ENCODE measurements at places on chromosomes 2 and 18.

DNA sequence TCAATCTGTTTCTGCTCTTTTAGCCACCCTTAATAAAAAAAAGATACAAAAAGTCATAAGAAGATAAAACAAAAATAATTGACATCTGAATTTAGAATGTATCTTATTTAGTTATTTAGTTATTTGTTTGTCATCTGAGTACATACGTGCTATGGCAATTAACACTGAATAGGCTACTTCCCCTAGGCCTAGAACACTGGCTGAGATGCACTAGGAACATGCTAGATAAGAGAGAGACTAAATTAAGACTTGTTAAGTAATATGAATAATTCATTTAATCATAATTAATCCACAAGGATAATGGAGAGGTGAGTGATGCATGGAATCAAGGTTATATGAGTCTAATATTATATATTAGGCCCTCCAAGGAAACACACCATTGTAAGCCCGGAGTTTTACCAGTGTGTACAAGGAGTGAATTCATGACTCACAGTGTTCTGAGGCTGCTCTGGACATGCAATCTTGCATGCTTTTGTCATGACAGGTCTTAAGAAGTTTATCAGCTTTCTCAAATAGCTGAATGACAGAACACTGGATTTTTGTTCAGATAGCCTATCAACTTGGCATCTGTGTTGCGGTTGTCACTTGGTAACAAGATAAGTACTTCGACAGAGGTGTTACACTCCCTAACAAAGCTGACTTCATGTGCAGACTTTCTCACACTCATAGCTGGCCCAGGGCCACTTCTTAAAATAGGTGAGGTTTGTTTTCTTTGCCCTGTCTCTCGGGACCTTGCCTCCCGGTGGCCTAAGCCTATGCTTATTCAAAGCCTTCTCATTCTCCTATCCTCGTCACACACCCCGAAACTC is 5.0 kb upstream of the SERPINB2 start:
- no peak for DNase-seq

- no peak for DNase-seq
Measured at GRCh38 chr2:23489471-23490322, 104.7 kb downstream of the KLHL29 start.

DNA sequence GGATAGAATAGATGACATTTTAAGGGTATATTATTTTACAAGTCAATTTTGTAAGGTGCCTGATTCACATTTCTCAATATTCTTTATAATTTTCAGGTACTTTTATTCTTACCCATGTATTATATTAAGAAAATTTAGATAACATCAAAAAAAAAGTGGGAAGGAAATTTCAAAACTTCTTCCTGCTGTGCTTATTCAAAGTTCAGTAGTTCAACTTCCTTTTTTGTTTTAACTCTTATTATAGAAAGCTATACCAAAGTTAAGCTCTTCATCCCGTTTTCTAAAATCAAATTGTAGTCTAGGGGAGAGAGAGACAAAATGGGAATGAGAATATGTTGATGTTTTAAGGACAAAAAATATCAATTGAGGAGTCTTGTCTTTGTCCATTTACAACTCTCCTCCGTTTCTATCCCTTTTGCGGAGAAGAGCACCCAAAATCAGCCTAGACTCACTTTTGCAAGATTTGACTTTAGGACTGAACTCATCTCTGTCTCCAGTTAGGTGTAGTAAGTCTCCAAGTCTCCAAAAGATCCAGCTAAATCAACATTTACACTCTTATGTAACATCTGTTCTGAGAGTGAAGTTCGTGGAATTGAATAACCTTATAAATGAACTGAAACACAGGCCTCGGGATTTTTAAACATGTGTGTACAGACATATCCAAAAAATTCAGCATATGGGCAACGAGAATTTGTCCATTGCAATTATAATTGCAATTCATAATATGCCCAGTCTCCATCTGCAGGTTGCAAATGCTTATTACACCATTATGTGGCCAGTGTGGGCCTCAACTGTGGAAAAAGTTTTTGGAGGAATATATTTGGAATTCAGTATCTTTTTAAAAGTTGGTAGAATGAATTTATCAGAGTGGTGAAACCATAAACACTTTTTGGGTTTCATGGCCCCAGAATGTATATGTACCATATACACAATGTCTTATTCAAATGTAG is 23.9 kb downstream of the FAM124B start:
- no peak for DNase-seq

- no peak for DNase-seq
Measured at GRCh38 chr2:38178119-38178518, 102.2 kb upstream of the CYP1B1 start.

DNA sequence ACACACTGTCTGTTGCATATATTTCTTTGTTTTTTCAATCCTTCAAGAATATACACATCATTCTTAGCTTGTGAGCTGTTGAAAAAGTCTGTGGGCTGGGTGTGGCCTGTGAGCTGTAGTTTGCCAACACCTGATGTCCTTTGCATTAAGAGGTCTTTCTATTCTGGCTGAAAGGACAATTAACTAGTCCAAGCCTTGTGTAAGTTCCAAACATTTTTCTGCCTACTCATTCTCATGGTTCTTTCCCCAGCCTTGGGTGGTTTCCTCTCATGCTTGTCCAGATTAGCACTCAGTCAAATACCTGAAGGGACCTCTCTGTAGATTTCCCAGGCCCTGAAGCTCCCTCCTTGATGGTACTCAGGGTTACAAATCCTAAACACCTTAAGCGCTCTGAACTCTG is 57.8 kb upstream of the NABP1 start:
- no peak for DNase-seq

GRCh38 chr2:226717719-226718118 is 81.9 kb downstream of the IRS1 start:
- no peak for DNase-seq

DNA sequence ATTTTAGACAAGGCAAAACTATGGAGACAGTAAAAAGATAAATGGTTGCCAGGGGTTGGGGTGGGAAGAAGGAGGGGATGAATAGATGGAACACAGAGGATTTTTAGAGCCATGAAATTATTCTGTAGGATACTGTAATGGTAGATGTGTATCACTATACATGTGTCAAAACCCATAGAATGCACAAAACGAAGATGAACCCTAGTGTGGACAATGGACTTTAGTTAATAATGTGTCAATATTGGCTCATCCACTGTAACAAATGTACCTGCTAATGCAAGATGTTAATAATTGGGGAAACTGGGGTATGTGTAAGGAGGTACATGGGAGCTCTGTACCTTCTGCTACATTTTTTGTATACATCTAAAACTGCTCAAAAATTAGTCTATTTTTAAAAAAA is 1.8 kb upstream of the CD302 start:
- no peak for DNase-seq

DNA sequence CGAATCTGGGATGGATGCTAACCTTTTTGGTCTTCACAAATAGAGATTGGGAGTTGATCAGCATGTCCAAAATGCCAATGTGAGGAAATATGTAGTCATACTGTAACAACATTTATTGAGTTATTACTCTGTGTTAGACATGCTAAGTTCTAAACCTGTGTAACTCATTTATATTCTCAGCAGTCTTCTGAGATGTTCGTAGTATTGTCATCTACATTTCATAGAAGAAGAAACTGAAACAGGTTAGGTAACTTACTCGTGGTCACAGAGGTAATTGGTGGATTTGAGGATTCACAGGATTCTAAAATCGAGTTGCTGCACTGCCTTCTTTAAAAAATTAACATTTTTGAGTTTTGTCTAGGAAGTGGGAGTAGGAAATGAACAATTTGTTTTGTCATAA is 162.1 kb downstream of the UBE2E3 start:
- no peak for DNase-seq

DNA sequence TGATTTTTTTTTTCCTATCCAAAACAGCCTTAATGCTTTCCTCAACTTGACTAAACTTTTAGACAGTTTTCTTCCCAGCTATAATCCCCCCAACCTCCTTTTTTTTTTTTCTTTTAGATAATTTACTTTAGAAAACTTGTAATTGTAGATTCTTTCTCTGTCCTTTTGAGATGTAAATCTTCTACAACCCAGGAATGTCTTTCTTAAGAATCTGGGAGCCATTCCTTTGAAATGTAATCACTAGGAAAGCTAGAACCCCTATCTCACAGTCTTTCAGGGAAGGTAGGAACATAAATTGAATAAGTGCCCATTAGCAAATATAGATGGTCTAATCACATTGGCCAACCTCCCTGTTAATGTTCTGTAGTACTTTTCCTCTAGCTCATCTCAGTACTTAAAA is 285.4 kb downstream of the NUP35 start:
- DNase-seq = no peak

DNA sequence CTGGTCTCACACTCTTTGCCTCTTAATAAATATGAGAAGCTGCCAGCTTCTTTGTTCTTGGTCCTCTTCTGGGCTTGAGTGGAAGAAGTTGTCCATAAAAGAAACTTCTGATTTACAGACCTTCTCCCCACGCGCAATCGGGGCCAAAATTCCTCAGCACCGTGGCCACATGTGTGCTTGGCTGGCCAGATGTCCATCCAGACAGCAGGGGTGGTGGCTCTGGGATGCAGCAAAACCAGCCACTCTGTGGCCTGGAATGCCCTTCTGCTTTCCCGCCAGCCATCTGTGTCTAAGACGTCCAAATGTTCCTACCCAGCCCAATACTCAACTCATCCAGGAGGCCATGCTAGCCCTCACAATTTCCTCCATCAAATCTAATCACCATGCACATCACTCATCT is 250.8 kb downstream of the EN1 start:
- DNase-seq = no peak

- no peak for DNase-seq
Measured at GRCh38 chr2:74915743-74916142, 42.7 kb upstream of the POLE4 start.

GRCh38 chr2:11822746-11823451 is 76.5 kb downstream of the LPIN1 start:
- DNase-seq = no peak

DNA sequence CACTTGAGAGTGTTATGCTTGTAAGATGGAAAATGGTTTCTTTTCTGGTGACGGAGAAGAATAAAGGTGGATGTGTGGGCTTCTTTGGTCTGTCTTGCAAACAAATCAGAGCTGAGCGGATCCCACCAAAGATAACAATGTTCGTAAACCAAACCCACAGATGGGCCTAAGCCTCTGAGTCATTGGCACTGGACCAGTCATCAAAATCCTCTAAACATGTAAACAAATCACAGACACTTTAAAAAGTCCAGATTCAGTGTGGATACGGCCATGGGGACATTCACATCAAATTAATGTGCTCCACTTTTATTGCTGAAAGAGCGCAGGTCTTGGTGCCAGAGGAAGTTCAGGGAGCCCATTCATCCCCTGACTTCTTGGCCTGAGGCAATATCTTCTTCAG is 60.5 kb upstream of the TMEM200C start:
- no peak for DNase-seq

DNA sequence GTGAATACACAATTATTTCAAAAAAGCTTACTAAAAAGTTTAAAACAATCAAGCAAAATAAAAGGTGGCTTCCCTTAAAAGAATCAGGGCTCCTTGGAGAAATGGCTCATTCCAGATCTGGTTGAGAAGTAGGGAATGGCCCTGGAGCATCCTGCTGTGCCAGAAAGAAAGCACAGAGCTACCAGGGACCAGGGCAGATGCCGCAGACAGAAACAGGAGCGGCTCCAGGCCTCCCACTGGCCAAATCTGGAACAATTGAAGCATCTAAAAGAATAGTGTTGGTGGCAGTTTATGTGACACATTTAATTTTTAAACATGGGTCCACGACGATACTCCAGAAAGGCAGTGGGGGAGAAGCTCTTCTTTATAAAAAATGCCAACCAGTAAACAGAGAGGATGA is 75.5 kb downstream of the GBX2 start:
- DNase-seq = no peak

DNA sequence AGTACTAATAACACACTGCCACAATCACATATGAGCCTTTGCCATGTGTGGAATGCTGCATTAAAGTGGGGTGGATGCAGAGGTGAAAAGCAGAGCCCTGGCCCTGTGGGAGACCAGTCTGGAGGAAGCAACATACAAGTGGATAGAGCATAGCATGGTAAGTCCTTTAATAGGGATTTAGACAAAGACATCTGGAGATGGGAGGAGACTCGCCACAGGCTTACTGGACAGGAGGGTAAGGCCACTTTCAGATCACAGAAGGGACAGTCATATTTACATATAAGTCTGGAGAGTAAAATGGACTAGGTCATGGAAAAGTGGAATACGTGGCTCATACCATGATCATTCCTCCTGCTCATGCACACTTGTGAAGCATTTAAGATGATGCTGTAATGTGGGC is 84.3 kb downstream of the PPP1R1C start:
- DNase-seq = no peak

DNA sequence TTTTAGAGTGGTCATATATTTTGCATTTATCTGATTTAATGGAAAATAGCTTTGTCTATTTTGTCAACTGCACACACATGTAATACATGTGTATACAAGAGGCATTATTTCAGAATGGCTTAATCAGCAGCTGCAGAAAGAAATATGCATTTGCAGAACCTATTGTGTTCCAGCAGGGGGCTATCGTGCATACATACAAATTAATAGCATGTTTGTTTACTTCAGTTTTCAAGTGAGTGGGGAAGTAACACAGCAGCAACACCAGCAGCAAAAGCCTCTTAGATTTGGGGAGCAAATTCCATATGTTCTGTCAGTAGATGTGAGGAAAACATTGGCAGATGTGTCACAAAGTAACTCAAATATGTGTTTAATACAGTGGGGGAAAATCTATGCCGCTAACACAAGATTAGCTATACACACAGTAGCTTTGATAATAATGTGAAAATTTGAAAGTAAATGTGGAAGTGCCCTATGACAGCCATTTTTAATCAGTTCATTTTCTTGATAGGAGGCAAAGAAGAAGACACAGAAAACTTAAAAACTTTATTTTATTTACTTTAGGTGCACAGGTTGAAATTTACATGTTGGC is 218.1 kb downstream of the WDR7 start:
- DNase-seq = no peak

GRCh38 chr2:101047774-101048173 is 45.7 kb downstream of the RPL31 start:
- no peak for DNase-seq

DNA sequence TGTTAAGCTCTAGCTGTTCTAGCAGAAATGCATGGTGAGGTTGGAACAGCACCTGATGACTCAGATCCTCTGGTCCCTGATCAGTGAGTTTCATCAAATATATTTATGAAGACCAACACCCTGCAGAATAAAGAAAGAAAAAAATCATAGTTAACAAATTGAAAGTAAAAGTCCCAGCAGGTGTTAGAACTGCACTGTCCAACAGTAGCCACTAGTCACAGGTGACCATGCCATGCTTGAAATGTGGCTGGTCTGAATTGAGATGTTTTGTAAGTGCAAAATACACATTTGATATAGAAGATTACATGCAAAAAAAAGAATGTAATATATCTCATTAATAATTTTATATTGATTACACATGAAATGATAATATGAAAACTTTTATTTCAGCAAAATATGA is 1010.7 kb upstream of the ZEB2 start:
- DNase-seq = no peak

DNA sequence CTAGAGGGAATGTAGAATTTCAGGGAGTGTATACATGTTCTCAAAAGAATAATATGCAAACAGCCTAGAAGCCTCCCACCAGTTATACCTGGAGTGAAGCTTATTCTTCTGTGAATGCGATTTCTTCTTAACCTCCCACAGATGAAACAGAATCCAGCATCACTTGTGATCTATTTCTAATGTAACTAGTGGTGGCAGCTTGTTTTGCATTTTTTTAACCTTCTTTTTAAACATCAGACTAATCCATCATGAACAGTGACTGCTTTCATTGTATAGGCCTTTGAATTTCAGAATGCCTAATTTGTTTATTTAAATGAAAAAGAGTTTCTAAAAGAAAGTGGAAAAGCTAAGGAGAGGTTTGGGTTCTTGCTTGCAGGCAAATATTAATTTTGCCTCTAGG is 85.7 kb upstream of the EPHA4 start:
- DNase-seq = no peak

Measured in activated naive CD4-positive, alpha-beta T cell (primary cell).